ENCODE measurements at places on chromosomes 6 and 20. TPM values are rescaled to one million over a fixed set of nuclear protein-coding genes. Genes with fewer than 3 reads are reported as not detected.

GRCh38 chr6:66735106-66735890, 1028.3 kb upstream of the EYS start:
- DNase-seq, result no peak

- peak; percentile 51 for DNase-seq
Observed at GRCh38 chr20:50919567-50919966, 11.7 kb downstream of the ADNP start.

CLIC5 gene
- total RNA-seq, result 0.03 TPM

- no peak for DNase-seq
Observed at GRCh38 chr6:161918628-161919205, 644.9 kb upstream of the AGPAT4 start.

- DNase-seq, result peak; percentile 56
Observed at GRCh38 chr6:142883011-142883410, 62.0 kb downstream of the HIVEP2 start.

WFDC12 gene
- total RNA-seq, result not detected

DNA sequence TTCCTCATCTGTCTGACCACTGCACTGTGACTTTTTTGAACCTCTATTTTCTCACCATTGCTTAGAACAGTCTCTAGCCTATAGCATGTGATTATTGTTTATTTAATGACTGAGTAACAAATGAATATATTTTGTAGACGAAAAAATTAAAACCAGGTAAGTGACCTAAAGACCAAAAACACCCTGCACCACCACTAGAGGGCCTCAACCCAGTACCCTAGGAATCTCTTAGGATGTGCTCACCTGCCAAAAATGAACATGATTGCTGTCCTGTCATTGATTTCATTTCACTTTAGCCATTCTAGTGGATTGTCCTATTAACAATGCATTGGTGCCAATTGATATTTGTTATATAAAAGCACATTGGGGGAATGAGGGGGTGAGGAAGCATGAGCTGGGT, 199.1 kb downstream of the COL9A1 start:
- DNase-seq, result no peak

GRCh38 chr20:35661053-35661452, 3.6 kb downstream of the CPNE1 start:
- no peak for DNase-seq

DSN1 gene
- 8.4 TPM for total RNA-seq

GRCh38 chr20:43948455-43948854, 33.8 kb downstream of the TOX2 start:
- no peak for DNase-seq

DNA sequence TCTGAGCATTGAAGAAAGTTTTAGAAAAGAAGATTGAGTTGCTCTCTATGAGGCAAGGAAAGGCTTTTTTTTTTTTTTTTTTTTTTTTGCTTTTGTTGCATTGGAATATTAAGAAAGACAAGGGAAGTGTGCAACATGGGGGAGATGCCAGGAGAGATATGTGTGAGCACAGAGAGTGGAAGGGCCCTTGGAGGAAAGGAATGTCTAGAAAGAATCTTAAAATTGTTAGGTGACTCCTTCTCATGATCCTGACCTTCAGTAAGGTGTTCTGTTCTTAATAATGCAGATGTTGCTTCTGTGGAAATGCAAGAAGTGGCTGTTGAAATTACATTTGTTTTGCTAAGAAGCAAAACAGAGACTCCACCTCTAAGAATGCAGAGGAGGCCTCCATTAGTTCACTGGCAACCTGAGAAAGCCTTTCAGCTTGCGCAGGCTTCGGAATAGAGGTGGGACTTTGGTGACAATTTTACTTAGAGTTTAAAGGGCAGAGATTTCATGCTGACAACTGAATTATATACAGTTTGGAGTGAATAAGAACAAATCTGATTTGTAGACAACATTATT, 118.0 kb upstream of the ASCC3 start:
- no peak for DNase-seq

DNA sequence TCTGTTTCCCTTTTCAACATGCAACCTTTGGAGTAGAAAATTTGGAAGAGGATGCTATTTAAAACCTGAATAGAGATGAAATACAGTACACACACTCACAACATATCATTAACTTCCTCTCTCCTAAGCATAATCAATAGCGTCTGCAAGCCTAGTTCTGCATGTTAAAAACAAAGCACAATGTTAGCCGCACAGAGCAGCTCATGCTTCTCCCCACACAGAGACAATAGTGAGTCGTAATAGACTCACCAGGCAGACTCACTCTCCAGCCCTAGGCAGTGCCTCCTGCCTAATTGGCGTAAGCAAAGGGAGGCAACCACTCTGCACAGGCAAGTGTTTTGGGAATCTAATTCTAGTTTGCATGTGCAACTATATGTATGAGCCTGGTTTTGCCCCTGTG, 45.8 kb upstream of the ARID1B start:
- DNase-seq, result peak; percentile 15

OPRL1 gene
- 1.1 TPM for total RNA-seq

FERMT1 gene
- 2.6 TPM for total RNA-seq

SLC22A7 gene
- total RNA-seq, result not detected

DNA sequence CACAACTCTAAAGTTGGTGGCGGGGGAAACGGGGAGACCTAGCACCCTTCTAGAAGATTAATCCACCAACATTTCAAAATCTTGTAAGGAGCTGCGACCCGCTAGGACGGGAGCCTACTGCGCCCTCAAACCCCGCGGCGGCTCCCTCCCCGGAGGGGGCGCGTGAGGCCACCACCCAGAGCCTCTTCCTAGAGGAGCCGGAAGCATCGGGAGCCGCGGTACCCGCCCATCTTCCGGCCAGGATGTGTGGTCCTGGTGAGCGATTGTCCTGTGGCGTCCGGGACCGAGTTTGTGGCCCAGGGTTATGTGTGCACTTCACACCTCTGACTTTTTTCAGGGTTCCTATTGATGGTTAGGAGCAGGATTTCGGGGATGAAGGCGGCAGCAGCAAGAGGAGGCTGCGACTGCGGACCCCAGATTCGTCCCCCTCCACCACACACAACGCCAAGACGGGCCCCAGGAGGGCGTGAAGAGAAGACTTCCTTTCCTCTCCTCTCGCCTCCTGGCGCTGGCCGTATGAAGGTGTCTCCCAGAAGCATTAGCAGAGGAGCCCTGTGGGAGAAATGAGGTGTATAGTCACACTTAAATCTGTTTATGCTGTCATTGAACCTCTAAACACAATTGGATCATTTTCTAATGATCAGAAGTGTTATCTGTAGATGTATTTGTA, 10.7 kb downstream of the ZNF165 start:
- peak; percentile 11 for DNase-seq

USP49 gene
- total RNA-seq, result 2.2 TPM

GRCh38 chr20:61280217-61280980, 28.3 kb downstream of the CDH4 start:
- DNase-seq, result no peak

GRCh38 chr20:59577037-59577808, 27.1 kb upstream of the PHACTR3 start:
- no peak for DNase-seq

GSTA1 gene
- total RNA-seq, result not detected

DNA sequence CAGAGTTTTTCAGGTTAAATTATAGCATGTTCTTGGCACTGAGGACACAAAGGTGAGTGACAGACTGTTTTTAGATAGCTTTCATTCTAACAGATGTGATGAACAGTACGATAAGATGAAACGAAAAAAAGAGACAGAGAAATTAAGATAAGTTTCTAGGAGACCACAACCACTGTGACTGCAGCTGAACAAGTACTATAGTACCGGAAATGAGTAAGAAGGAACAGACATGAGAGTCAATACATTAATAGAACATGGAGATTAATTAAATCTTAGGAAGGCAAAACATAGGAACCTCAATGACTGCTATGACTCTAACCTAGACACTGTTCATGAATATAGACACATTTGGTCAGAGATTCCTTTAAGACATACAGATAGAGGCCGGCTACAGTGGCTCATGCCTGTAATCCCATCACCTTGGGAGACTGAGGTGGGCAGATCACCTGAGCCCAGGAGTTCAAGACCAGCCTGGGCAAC, 40.2 kb downstream of the HBS1L start:
- no peak for DNase-seq

- DNase-seq, result no peak
Observed at GRCh38 chr20:1777476-1777820, 117.8 kb upstream of the SIRPA start.

WFDC6 gene
- total RNA-seq, result not detected

- no peak for DNase-seq
Observed at GRCh38 chr20:45937765-45938164, 3.3 kb downstream of the PCIF1 start.

GRCh38 chr6:44614396-44614795, 226.9 kb downstream of the CDC5L start:
- DNase-seq, result no peak

- DNase-seq, result no peak
Observed at GRCh38 chr6:105036351-105036750, 79.4 kb downstream of the LIN28B start.

ZSCAN26 gene
- total RNA-seq, result 8.6 TPM

TGM2 gene
- 2.6 TPM for total RNA-seq

FAM83C gene
- total RNA-seq, result not detected

COL11A2 gene
- total RNA-seq, result 0.96 TPM

KCNQ5 gene
- total RNA-seq, result 3.6 TPM

SALL4 gene
- total RNA-seq, result not detected

DNA sequence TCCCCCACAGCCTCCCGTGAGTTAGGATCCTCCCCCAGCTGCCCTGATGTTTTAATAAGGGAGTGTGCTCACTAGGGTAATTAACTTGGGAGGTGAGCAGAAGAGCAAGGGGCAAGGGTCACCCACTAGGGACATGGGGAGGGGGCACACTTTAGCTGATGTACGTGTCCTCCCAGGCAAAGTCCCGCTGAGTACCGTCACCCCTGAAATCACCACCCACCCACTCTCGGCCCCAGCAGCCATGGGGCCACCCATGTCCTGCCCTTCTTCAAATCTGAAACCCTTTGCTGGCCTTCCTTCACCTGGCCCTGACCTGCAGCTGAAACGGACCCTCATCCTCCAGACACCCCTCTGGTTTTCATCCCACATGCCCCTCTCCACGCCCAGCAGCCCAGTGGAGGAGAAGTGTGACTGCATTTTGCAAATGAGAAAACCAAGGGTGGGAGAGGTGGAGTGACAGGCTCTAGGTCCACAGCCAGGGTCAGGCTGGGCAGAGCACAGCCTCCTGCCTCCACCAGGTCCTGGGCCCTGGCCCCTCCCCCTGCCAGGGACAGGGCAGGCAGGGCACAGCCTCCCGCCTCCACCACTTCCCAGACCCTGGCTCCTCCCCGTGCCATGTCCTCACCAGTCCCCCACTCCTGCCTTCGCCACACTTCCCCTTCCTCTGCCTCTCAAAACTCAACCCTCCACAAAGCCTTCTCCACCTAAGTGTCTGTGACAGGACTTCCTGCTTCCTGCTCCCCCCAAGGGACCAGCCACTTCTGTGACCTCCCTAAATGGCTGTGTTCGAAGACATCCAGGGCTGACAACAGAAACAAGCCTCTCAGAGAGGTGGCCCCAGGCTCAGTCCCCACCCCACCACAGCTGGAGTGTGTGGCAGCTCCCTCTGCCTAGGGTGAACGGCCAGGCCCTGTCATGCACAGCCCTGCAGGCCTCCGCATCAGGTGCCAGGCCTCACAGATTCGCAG, 15.1 kb downstream of the ACSS1 start:
- DNase-seq, result no peak

DNA sequence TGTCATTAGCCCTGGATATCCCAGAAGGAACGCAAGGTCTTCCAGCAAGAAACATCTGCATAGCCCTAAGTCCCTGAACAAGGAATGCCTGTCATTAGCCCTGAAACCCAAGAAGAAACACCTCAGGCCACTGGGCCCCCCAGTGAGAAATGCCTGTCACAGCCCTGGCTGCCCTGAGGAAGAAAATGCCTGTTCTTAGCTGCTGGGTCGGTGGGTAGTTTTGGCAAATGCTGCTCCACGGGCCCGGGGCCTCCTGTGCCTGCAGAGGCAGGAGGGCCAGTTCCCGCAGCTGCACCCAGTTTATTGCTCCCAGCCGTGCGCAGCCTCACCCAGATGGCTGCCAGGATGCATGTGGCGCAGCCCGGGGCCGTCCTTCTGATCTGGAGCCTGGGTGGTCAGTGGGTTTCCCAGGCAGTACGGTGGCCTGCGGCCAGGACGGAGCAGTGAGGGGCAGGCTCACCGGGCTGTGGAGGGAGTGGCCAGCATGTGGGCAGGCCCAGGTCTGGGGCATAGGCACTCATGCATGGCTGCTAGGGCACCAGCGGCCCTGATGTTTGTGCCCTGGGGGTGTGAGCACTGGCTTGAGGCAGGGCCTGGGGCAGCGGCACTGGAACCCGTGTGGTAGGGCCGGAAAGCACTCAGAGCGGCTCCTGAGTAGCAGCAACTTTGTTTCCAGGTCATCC, 219.0 kb downstream of the ERMARD start:
- no peak for DNase-seq

GRCh38 chr20:37346236-37346534, 245 bp downstream of the SRC start:
- DNase-seq, result no peak

GRCh38 chr6:40541556-40542174, 45.5 kb downstream of the LRFN2 start:
- DNase-seq, result no peak

DNA sequence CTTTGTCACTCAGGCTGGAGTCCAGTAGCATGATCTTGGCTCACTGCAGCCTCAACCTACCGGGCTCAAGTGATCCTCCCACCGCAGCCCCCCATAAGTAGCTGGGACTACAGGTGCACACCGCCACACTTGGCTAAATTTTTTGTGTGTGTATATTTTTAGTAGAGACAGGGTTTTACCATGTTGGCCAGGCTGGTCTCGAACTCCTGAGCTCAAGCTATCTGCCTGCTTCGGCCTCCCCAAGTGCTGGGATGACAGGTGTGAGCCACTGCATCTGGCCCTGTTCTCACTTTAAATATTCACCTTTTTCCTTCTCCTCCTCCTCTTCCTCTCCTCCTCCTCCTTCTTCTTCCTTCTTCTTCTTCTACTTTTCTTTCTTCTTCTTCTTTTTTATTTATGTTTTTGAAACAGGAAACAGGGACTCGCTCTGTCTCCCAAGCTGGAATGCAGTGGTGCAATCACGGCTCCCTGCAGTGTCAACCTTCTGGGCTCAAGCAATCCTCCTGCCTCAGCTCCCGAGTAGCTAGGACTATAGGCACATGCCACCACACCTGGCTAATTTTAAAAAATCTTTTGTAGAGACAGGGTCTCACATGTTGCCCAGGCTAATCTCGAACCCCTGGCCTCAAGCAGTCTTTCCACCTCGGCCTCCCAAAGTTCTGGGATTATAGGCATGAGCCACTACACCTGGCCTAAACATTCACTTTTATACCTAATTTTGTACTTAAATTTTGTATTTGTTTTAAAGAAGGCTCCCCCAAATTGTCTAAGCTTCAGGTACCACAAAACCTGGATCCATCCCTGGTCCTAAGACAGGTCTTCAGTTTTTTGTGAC, 47.2 kb upstream of the NCOA3 start:
- no peak for DNase-seq

Data from myocyte (in vitro differentiated cells).